Progenitor cell of endocrine pancreas (in vitro differentiated cells): ENCODE measurements at places on chromosomes 3 and 15. TPM values are rescaled to one million over a fixed set of nuclear protein-coding genes. Genes with fewer than 3 reads are reported as not detected.

GRCh38 chr15:55564347-55565145, 23.6 kb downstream of the PYGO1 start:
- no peak overlapping the region for H3K27ac ChIP-seq
- peaks cover 21% of the 10 kb centered on the region for H3K36me3 ChIP-seq
- H3K27me3 ChIP-seq = no peaks in the 10 kb centered on the region
- no peaks in the 10 kb centered on the region for H3K4me1 ChIP-seq
- H3K4me3 ChIP-seq = no peak overlapping the region

DNA sequence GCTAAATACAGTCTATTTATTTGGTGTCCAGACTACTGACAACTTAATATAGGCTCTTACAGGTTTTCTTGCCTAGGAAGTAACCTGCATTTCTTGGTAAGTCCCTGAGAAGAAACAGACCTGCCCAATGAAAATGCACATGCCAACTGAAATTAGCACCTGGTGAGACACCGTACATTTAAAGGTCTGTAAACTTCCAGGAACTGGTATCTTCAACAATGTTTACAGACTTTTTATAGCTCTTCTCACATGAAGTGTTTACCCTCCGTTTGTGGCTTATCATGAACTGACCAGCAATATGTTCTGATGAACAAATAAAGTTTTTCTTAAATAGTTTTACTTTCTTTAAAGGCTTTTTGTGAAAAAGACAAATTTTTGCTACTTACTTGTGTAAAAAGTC, 93.3 kb downstream of the PCCB start:
- no peaks in the 10 kb centered on the region for H3K27me3 ChIP-seq
- no peak for DNase-seq
- H3K36me3 ChIP-seq = peaks cover 27% of the 10 kb centered on the region
- no peak overlapping the region for H3K4me3 ChIP-seq

GRCh38 chr3:116374901-116375300, 70.4 kb downstream of the LSAMP start:
- no peak for DNase-seq
- no peaks in the 10 kb centered on the region for H3K27me3 ChIP-seq
- no peak overlapping the region for H3K27ac ChIP-seq
- no peaks in the 10 kb centered on the region for H3K4me1 ChIP-seq
- H3K4me3 ChIP-seq = no peak overlapping the region

DNA sequence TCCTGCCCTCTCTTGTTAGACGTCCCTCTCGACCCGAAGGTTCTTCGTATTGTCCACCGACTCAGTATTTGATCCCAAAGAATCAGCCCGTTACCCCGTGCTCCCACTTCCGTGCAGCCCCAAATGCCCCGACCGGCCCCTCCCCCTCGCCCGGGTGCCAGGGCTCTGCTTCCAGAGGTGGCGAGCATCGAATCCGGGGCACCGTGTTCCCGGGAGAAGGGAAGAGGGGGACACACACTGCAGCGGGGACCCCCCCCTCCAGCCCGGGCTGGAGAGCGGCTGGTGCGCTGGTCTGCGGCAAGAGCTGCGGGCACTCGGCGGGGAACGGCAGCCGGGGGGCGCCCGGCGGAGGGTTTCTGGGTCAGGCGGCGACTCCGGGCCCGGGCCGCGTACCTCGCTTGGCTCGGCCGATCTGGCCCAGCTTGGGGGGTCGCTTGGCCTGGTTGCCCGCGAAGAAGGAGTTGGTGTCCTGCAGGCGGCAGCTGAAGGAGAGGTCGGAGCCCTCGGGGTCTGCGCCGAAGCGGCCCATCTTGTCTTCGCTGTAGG, 556 bp downstream of the CAMK2N2 start:
- no peak for DNase-seq
- H3K36me3 ChIP-seq = peaks cover 8% of the 10 kb centered on the region
- peak overlapping the region; percentile 74 for H3K4me3 ChIP-seq
- peak overlapping the region; percentile 87 for H3K27ac ChIP-seq
- H3K4me1 ChIP-seq = peaks cover 13% of the 10 kb centered on the region

GRCh38 chr3:45010811-45011333, 15.2 kb upstream of the CLEC3B start:
- H3K36me3 ChIP-seq = peaks cover 21% of the 10 kb centered on the region
- no peak for DNase-seq
- H3K27ac ChIP-seq = no peak overlapping the region
- no peaks in the 10 kb centered on the region for H3K27me3 ChIP-seq
- H3K4me1 ChIP-seq = no peaks in the 10 kb centered on the region
- H3K4me3 ChIP-seq = no peak overlapping the region

The FAM43A gene
- 0.12 and 0.31 TPM in 2 replicates for total RNA-seq

The SCG5 gene
- total RNA-seq = 18.2 and 19.4 TPM in 2 replicates
